ENCODE measurements at places on chromosomes 3 and 15.

DNA sequence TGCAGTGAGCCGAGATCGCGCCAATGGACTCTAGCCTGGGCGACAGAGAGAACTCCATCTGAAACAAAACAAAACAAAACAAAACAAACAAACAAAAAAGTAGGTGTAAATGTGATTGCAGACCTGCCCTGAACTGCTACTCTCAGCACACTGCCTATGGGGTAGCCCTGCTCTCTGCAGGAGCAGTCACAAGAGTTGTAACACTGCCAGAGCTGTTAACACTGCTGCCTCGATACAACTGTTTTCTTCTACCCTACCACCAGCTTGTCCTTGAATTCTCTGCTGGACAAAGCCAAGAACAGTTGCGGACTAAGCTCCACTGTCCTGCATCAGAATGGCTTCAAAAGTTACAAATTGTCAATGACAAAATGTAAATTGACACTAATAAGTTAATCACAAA, 89.3 kb downstream of the ALCAM start:
- DNase-seq = no peak

DNA sequence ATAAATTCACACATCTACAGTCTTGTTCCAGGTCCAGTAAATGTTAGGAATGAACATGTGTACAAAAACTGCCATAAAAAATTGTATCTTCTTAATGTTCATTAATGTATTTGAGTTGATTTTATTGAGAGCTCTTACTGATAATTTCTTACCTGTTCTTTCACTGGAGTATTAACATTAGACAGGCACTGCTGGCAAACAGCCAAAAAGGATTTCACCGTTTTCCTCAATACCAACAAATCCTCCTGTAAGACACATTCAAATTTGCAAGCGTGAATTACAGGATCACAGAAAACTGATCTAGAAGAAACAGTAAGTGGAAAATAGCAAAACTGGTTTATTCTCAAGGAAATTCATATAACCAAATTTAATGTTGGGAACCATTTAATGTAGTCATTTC, 127.4 kb downstream of the PCCB start:
- no peak for DNase-seq

GRCh38 chr3:56751056-56751707, 50.6 kb downstream of the ARHGEF3 start:
- no peak for DNase-seq

DNA sequence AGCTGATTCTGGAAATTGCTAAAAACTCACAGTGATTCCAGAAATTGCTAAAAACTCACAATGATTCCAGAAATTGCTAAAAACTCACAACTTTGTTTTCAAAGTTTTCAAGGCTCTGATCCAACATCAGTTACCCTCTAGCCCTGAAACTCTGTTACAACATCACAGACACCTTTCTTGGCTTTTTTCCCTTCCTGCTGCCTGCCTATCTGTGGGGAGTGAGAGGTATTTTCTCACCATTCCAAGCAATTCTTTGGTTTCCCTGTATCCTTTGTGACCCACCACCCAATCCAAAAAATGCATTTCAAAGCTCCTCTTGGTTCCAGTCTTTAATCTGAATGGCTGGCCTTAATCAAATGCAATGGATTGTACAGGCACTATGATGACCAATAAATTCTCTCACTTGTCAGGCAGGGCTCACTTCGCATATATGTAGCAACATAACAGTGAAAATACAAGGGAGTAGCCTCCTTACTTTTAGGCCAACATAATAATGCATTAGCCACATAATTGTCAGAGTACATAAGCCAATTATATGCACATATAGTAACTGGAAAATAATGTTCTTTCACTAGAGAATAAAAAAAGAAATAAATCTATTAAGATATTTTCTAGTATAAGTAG, 1139.0 kb downstream of the ROBO2 start:
- no peak for DNase-seq

DNA sequence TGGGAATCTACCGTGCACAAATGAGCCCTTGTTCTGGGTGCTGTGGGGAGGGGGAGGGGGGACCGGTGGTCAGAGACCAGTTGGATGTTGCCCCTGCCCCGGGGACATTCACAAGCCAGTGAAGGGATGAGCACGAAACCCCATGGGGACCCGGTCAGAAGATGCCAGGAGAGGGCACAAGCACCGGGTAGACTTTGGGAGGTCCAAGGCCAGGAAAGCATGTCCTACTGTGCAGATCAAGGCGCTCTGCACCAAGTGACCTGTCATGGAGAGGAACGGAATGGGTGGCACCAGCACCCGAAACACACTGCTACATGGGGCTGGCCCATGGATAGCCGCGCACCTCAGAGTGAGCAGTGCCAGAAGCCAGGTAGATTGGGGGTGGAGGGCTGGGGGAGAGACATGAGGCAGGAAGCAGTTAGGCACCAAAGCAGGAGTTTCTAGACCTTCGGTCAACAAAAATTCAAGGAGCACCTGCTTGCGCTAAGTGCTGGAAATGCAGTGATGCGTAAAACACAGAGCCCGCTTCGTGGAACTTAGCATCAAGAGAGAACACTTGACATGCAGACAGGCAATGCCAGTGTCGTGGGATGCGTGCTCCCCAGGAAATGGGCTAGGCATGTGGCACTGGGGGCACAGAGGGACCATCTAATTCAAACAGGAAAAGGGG, 99.1 kb downstream of the CPN2 start:
- DNase-seq = no peak

- DNase-seq = no peak
These were observed 28.2 kb upstream of the PLAAT1 start for GRCh38 chr3:193212844-193213243.

GRCh38 chr3:46599590-46599989, 12.7 kb upstream of the FAM240A start:
- DNase-seq = no peak

DNA sequence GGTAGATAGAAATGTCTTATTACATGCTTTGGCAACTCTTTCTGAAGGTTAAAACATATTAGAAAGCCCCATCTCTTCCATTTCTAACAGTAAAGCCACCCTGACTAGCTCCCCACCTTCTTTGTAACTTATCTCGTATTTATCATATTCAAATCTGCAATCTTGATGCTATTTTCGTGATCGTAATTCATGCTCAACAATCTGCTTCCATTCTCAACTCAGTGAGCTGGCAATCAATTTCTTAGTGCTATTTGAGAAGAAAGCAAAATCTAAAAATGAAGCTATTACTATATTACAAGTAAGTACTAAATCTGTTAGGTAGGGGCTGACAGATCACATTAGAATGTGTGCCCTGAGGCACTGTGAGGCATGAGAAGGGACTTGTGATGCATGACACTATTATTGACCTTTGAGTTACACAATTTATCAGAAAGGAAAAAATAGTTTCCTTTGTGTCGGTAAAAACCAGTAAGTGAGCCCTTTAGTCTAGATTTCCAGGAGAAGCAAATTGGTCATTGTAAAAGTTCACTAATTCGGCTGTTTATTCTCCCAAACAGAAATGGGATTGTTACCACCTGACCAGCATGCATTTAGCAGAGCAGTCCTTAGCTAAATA, 379.7 kb upstream of the CNTN6 start:
- no peak for DNase-seq

GRCh38 chr3:26807272-26807671, 184.7 kb downstream of the LRRC3B start:
- DNase-seq = no peak

GRCh38 chr3:125351814-125352456, 23.2 kb downstream of the ZNF148 start:
- no peak for DNase-seq

- no peak for DNase-seq
These were observed 15.4 kb upstream of the OXTR start for GRCh38 chr3:8784676-8785435.

DNA sequence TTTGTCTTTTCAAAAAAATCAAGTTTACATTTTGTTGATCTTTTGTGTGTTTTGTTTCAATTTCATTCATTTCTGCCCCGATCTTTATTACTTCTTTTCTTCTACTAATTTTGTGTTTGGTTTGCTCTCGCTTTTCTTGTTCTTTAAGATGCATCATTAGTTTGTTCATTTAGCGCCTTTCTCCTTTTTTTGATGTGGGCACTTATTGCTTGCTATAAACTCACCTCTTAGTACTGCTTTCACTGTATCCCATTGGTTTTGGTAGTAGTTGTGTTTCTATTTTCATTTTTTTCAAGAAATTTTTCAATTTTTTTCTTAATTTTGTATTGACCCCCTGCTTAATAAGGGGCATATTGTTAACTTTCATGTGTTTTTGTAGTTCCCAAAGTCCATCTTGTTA, 34.4 kb downstream of the PRKCI start:
- no peak for DNase-seq

GRCh38 chr3:48684480-48685143, 1.1 kb downstream of the NCKIPSD start:
- DNase-seq = peak; percentile 74

DNA sequence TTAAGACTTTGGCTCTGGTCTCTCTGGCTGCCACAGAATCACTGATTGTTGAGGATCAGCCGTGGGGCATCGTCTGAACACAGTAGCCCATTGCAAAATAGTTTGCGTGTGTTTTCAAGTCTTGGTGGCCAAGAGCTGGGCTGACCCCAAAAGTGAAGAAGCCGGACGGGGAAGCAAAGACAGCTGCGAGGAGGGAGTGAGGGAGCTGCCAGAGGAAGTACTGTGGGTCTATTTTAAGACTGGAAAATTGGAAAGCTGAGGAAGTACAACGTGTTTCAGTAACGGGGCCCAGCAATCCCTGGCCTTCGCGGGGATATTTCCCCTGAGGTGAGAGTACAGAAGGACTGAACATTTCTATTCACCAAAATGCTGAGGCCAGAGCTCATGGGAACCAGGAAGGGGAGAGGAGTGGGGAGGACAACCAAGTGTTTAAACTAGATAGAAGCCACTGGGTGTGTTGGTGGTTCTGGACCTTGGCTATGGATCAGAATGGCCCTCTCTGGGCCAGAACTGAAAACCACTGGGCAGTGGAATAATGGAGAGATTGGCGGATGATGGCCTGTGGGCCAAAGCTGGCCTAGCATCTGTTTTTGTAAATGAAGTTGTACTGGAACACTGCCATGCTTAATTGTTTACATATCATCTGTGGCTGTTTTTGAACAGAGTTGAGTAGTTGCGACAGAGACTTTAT, 34.1 kb upstream of the LIMD1 start:
- DNase-seq = peak; percentile 83

DNA sequence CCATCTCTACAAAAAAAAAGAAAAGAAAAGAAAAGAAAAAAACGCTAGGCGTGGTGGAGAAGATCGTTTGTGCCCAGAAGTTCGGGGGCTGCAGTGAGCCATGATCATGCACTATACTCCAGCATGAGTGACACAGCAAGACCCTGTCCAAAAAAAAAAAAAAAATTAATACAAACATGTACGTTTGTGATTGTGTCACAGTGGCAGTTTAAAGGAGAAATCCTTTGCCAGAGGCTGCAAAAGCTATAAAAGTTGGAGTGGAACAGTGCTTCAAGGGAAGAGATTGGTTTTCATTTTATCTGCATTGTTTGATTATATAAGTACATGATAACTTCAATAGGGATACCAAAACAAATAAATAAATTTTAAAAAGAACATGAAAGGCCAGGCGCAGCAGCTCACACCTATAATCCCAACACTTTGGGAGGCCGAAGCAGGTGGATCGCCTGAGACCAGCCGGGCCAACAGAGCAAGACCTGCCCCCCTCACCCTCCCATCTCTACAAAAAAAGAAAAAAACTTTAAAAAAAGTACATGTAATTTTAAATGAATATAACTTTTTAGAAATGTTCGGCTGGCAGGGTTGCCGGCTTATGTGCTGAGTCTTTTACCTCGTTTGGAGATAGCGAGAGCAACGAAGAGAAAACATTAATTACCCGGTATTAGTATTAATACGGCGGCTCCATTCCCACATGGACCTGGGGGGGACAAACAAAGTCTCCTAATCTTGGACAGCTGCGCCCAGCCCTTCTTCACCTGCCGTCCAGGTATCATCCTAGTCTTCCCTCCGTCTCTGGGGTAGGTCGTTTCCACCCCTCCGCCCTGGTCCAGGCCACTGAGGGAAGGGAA, 573 bp upstream of the DIS3L start:
- no peak for DNase-seq

- DNase-seq = no peak
These were observed 10.4 kb upstream of the ABHD17C start for GRCh38 chr15:80684697-80685096.

DNA sequence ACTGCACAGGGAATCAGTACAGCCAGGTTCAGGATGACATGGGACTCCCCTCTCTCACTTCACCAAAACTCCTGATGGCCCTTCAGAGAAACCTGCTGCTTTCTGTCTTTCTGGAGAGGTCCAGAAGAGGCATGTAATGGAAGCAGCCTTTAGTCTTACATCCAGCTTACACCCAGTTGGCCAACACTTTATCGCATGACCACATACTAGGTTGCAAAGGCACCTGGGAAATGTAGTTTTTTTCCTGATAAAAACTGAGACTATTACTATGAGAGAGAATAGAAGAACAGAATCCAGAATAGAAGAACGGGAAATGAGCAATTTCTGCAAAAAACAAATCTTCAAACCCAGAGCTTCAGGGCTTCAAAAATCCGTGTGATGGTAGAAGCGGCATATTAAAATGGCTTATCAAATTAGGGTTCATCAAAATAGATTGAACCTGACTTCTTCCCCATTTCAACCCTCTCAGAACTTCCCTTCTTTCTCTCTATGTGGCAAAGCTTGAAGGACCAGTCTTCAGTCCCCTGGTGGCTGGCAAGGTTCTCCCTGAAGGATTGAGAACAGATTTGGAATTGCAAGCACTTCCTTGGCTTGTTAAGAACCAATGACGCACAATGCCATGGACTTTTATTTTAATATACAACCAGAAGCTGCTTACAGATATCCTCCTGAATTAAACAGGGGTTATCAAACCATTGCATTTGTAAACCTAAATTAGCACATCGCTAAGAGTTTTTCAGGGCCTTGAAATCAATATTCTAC, 34.4 kb downstream of the CORO2B start:
- no peak for DNase-seq

DNA sequence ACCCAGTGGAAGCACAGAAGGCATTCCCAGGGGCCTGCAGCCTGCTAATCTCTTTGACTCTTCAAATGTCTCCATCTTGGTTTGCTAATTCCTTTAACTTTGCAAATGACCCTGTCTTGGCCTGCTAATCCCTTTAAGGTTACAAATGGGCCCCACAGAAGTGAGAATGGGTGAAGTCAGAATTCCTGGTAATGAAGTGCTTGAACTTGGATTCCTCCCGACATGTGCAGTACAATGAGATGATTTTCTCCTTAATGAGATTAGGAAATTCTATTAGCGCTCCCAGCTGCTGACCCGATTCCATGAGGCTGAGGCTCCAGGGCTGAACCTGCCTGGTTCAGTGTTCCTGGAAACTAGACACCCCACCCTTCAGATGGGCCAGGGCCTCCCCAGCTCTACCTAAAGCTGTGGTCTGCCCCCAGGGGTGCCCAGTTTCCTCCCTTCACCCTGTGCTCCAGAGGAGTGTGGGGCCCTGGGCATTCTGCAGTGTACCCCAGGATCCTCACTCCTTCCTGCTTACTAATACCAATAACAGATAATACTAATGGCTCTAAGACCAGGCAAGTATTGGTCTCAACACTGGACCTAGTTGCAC, 47.4 kb downstream of the SCN5A start:
- DNase-seq = no peak
